ENCODE measurements at places on chromosomes 6 and 20. TPM values are rescaled to one million over a fixed set of nuclear protein-coding genes. Genes with fewer than 3 reads are reported as not detected.

DNA sequence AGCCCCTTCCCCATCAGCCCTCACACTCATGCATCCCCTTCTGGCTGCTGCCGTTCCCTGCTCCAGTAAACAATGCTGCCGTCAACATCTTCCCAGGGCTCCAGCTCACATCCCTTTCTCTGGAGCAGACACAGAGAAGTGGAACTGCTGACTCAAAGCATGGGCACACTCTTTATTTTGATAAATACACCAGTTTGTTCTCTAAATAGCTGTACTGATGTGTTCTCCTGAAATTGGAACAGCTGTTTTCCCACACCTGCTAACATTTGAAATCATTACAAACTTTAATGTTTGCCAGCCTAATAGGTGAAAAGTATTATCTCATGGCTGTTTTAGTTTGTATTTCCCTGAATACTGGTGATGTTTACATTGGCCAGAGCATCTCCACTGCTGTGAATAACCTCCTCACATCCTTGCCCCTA is 102.1 kb upstream of the NXT1 start:
- no peak for DNase-seq

DNA sequence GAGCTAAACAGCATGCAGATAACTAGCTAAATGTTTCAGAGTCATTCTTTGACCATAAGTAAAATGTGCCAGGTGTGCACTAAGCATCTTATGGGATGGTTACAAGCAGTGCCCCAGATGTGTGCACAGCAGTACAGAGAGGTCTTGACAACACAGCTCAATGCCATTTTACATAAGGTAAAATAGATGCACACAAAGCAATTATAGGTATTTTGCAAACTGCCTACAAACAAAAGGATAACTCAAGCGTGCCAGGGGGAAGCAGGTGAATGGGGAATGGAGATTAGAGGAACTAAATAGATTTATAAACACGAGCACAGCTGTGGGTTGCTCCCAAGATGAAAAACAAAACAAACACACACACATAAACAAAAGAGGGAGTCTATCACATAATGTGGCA is 64.8 kb downstream of the SLC2A10 start:
- DNase-seq, result no peak

DNA sequence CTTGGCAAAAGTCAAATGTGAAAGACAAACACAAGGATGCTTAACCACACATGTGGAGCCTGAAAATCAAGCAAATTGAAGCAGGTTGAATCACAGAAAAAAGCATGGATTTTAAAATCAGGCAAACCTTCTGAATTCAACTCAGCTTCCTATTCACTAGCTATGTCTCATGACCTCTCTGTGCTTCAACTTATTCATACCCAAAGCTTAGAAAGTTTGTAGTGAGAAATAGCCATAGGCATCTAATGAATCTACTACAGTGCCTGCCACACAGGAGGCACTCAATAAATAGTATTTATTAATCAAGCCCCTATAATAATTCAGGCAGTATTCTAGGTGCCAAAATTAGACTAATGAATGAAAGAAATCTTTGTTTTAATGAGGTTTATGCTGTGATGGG is 112.2 kb upstream of the TNFAIP3 start:
- no peak for DNase-seq

DNA sequence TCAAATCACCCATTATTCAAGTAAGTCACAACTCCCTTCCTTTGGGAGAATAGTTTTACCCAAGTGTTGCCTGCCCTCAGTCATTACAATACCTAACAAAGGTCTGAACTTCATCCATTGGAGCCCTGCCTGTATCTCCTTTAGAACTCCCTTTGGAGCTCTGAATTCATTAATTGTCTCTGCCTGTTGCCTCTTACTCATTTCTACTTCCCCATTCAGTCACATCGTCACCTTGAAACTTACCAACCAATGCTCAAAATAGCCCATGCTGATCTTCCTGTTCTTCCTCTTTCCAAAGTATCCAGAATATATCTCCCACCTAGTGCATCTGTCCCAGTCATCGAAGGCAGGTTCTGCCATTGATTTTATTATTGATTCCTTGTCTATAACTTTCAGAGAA is 120.7 kb upstream of the ADGRF1 start:
- DNase-seq, result no peak

The PKIG gene
- total RNA-seq, result 51.8 TPM

The SLC35B2 gene
- 86.8 TPM for total RNA-seq

DNA sequence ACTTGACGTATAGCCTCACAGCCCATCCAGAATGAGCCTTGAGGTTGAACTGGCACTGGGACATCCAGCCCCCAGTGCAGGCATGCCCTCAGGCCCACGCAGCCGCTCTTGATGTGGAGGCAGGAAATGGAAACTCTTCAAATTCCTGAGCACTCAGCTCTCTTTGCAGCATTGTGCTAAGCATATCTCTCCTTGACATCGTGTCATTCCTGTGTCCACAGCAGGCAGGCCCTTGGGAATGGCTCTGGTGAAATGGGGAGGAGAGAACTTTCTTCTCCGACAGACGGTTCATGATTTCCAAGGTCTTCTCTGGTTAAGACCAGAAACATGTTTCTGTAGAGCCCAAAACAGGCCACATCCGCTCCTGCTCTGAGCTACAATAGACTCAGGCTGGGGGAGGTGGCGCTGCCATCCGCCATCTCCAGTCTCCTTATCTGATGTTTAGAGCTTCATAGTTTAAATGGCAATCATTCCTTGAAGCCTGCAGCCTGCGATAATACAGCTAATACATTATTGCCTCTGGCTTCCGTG is 248.8 kb downstream of the CDH4 start:
- peak; percentile 72 for DNase-seq

- DNase-seq, result no peak
Observed at GRCh38 chr6:10331334-10331968, 83.4 kb downstream of the TFAP2A start.

The ATRN gene
- 11.1 TPM for total RNA-seq

Data from Daoy (cell line).